ENCODE measurements at places on chromosomes 6 and 20.
A peak's percentile ranks its signal among the peaks of the same experiment; 100 is the strongest.

GRCh38 chr6:14000901-14001300 lies 76.1 kb downstream of the RNF182 start:
- DNase-seq: no peak

- peak; percentile 37 for DNase-seq
Measured at GRCh38 chr6:163335671-163336545, 78.6 kb upstream of the QKI start.

GRCh38 chr20:49445176-49445575 lies 37.3 kb downstream of the KCNB1 start:
- DNase-seq: no peak

DNA sequence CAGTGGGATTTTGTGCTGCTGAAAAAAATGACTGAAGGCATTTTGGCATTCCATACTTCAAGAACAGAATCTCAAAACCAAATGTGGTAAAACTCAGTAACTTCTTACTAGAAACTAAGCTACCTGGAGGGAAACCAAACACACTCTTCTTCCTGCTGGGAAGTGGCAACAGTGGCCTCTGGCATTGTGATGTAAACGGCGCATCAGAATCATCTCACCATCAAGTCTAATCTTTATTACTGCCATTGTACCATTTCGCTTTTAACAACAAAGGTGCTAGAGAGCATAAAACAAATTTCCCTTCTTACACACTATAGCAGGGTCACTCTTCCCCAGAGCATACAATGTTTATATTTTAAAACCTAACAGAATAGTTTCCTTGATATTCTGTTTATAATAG lies 101.6 kb upstream of the CEP162 start:
- no peak for DNase-seq

Measured in common myeloid progenitor, CD34-positive (primary cell).